ENCODE measurements at places on chromosomes 11 and 22. TPM values are rescaled to one million over a fixed set of nuclear protein-coding genes. Genes with fewer than 3 reads are reported as not detected.

GRCh38 chr11:10379426-10379825 lies 74.6 kb downstream of the ADM start:
- DNase-seq: no peak

GRCh38 chr11:122220321-122220720 lies 104.3 kb upstream of the BLID start:
- DNase-seq: no peak

DNA sequence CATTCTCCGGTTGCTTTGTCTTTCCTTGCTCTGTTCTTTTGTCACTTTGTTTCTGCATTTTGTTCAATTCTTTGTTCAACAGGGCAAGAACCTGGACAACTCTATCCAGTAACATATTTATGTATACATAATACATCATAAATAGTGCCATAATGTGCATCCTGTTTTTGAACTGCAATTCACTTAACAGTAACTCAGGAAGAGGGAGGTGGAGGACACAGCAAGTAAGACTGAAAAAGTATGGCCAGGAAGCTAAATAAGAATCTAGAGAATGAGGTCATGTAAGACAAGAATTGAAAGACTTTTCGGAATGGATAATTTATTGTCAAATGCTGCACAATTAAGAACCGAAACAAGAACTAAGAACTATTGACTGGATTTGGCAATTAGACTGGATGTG lies 29.2 kb upstream of the CHORDC1 start:
- no peak for DNase-seq

DNA sequence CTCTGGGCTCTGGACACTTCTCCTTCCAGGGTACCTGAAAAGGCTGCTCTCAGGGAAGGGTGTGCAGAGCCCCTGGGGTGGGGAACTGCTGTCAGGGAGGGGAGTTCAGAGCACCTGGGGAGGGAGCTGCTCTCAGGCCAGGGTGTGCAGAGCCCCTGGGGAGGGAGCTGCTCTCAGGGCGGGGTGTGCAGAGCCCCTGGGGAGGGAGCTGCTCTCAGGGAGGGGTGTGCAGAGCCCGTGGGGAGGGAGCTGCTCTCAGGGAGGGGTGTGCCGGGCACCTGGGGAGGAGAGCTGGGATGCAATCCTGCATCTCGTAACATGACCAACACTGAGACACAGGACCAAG lies 764.2 kb downstream of the BRD1 start:
- DNase-seq: no peak

DNA sequence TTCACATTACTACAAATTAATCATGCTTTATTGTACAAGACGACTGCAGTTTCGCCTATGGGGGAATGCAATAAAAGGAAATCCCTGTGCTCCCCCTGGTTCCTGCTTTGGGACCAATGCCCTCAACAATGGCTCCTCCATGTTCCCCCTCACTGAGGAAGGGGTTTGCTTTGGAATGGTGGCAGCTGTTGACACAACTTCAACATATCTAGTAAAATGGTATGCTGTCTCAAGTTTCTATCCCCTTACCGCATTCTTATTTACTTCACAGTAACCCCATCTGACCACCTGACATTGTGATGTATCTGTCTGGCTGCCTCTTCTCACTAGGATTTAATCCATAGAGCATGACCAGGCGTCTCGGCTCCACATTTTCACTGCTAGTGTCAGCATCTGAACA lies 48.8 kb downstream of the PIWIL3 start:
- no peak for DNase-seq

DNA sequence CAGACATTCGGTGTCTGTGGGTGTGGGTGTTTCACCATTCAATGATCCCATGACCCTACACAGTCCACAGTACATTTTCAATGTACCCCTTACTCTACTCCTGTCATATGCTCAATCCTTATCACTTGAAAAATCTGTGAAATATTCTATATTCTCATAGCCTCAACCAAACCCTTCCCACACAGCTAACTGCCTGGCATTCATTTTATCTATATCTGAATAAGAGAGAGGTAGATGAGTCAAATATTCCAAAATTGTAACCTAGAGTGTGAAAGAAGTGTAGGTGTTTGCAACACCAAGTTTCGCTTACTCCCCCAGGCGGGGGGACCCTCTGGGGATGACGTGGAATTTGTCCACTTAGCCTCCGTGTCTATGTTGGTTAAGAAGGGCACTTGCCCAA lies 354.8 kb downstream of the ETS1 start:
- no peak for DNase-seq

ARVCF gene
- total RNA-seq: 14.9 TPM

WT1 gene
- not detected for total RNA-seq

C11orf97 gene
- total RNA-seq: not detected

PIWIL4 gene
- total RNA-seq: not detected

CEP164 gene
- 54.7 TPM for total RNA-seq

VPS37C gene
- total RNA-seq: 16.6 TPM

TMEM45B gene
- not detected for total RNA-seq

PDE2A gene
- not detected for total RNA-seq

ANKK1 gene
- total RNA-seq: not detected
